ENCODE measurements at places on chromosomes 7 and 10.

- DNase-seq, result no peak
These were observed 29.0 kb downstream of the PDGFA start for GRCh38 chr7:490461-491291.

DNA sequence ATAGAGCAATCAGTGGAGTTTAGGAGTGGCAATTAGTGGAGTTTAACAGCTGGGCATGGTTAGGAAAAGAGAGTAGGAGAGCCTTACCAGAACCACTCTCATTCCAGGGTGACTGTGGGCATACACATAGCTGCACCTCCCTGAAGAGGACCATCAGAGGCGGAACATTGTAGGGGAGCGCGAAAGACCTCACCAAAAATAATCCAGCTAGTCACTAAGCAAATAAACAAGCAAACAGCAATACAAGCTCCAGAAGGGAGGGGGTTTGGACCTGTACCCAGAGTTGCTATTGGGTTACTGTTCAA is 4.1 kb upstream of the NACAD start:
- DNase-seq, result no peak

DNA sequence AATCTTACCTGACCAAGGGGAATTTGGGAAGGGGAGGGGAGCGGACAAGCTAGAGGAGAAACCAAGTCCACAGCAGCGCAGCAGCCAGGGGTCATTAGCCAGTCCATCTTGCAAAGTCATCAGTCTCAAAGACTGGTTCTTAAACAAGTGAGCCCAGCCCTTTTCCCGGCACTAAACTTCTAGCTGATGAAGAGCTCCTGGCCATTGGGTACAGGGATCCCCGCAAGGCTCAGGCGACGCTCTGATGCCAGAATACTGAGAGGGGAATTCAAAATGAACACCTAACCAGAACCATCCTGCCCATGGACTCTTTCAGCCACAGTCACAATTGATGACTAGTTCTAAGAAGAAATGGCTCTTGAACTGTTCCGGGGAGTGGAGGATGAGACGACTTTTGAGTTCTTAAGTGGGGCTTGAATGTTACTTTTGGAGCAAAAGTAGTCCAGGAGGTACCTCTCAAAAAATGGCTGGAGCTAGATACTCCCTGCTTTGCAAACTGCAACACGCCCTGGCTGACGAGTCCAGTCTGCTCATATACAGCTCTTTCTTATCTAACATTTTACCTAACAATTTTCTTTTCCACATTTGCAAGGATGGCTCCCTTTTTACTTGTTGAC is 2.5 kb upstream of the TWIST1 start:
- no peak for DNase-seq

DNA sequence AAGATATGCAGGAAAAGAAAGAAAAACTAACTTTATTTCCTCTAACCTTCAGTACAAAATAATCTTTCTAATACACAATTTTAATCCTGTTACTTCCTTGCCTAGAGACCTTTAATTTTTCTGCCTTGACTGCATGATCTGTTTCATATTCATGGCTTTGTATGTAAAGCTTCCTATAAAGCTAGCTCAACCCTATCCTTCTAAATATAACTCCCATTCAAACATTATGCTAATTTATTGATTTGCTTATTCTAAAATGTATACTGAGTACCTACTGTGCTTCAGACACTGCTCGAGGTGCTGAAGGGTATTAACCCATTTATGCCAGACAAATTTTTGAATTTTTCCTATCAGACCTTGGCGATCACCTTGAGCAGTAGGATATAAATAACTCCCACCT is 47.6 kb downstream of the SEMA3C start:
- DNase-seq, result no peak

GRCh38 chr7:12637819-12638592 is 49.4 kb upstream of the ARL4A start:
- no peak for DNase-seq

GRCh38 chr7:106795084-106795876 is 69.8 kb upstream of the PIK3CG start:
- DNase-seq, result no peak

GRCh38 chr7:4799508-4800268 is 24.3 kb downstream of the AP5Z1 start:
- DNase-seq, result no peak

GRCh38 chr7:37385787-37386186 is 62.9 kb downstream of the ELMO1 start:
- no peak for DNase-seq

- DNase-seq, result no peak
These were observed 23.3 kb upstream of the HSPA12A start for GRCh38 chr10:116765648-116766081.

- no peak for DNase-seq
These were observed 21.2 kb downstream of the DMTF1 start for GRCh38 chr7:87173471-87173870.

DNA sequence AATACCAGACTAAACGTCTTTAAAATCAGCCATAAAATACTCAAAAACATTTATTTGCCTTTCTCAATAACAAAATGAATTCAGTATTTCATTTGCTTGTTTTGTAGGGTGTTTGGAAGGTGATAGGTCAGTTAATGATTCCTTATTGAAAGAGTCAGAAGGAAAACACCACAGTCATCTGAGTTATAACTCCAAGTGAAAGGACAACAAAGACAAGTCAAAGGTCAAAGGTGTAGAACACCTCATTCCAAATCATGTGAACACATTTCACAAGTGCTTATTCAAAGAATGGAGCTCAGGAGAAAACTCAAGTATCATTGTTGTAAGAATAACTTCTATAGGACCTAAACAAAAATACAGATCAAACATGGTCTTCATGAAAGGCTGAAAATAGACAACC is 318.6 kb upstream of the PHF14 start:
- DNase-seq, result no peak

DNA sequence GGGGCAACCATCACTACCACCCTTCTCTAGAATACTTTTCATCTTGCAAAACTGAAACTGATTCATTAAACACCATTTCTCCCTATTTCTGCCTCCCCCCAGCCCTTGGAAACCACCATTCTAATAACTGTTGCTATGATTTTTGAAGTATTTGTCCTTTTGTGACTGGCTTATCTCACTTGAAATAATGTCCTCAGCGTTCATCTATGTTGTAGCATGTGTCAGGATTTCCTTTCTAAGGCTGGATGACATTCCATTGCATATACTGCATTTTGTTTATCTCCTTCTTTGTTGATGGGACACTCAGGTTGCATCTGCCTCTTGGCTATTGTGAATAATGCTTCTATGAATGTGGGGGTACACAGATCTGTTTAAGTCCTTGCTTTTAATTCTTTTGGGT is 327.6 kb upstream of the ZNF32 start:
- no peak for DNase-seq

DNA sequence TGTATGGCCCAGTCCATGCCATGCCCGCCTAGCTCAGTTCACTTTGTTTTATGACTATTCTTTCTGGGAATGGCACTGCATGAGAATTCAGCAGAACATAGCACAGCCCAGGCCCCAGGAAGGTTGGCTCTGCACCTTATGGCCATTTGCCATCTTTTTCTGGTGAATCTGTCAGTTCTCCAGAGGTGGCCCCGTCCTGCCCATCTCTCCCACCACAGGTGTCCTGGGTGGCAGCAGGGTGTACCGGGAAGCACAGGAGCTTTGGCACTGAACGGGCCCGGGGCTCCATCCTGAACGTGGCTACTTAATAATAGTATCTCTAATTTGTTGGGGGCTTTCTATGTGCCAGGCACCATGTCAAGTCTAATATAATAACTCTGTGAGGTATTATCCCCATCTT is 24.7 kb downstream of the GOLGA7B start:
- DNase-seq, result no peak

DNA sequence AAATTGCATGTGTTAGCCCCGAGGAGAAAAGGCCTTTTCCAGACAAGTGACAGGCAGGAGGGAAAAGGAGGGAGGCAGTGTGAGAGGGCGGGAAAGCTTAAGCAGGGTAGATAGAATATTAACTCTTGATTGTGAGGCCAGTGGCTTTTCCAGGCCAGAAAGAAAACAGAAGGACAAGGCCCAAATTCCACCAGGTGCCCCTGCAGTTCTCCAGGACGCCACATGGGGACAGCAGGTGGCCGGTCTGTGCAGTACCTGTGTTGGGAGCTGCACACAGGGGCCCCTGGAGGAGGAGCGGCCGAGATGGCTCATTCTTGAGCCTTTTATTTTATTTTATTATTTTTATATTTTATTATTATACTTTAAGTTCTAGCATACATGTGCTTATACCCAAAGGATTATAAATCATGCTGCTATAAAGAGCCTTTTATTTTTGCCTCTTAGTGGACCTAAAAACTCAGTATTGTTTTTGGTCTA is 141.3 kb upstream of the KLF14 start:
- no peak for DNase-seq

- DNase-seq, result no peak
These were observed 369.5 kb downstream of the PHF14 start for GRCh38 chr7:11343136-11343535.

GRCh38 chr10:124366343-124366742 is 52.4 kb downstream of the OAT start:
- no peak for DNase-seq

GRCh38 chr10:15322356-15322755 is 48.7 kb downstream of the FAM171A1 start:
- DNase-seq, result no peak

DNA sequence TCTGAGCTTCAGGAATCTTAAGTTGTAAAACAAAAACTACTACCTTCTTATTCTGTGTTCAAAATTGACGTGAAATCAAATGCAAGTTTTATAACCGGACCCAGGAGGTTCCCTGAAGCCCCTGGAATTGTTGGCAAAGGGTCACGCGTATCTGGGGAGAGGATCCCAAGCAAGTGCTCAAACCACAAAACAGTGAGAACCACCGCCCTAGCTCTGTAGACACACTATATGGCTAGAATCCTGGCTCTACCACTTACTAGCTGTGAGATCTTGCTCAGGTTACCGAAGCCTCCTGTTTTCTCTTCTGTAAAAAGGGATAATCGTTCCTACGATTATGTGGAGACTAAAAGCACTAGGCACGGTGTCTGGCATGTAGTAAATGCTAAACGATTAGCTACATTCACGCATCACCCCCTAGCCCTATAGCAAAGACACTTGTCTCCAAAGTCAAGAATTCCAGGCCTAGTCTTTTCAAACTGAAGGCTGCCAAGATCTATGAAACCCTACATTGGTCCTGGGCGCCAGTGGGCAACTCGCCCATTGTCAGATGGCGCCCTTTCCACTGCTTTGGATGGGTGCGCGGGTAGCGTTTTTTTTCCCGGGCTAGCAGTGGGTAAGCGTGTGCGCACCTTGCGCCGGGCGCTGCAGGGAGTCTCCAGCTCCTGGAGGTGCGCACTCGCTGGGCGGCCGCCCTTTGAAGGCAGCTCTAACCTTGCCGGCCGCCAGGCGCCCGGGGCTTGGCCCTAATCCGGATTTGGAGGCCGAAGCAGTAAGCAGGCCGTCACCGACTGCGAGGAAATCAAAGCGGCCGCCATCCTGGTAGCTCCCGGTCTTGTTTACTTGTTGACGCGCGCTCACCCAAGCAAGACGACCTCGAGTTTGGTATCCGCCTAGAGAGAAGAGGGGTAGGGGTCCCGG is 11.6 kb upstream of the NKX2-3 start:
- no peak for DNase-seq

DNA sequence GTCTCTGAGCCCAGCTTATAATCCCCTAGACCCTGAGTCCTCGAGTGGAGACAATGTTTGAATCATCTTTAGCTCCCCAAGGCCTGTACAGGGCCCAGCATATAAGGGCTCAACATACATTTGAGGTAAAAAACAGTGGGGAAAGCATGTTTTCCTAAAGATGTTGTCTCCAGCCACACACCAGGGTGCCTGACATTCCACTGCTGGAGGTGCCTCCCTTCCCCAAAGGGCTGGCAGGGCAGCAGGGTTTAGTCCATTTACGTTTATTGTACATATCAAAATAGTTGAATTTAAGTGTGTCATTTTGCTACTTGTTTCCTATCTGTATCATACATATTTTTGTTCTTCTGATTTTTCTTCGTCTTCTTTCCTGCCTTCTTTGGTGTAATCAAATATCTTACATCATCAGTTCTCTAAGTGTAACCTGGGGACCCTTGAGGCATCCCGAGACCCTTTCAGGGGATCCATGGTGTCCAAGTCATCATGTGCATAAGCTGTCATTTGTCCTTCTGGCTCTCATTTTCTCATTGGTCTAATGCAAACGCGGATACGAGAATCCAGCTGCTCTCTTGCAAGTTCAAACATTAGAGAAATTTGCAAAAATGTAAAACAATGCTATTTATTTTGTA is 101.6 kb downstream of the PDGFA start:
- DNase-seq, result no peak

DNA sequence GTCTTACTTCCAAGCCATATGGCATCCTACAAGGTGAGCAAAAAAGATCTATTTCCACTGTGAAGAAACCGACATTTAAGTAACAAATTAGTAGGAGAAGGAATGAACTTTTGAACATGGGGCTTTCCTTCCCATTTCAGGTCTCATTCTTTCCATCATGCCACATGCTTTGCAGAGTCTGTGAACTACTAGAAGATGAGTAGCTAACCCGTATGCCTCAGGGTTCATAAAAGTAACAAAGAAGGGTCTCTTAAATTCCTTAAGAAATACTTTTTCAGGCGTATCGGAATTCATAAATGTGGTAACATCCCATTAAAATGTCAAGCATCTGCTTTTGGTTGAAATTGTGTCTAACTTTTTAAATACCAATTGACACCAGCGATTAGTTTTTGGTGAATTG is 81.3 kb upstream of the TNS3 start:
- DNase-seq, result no peak

DNA sequence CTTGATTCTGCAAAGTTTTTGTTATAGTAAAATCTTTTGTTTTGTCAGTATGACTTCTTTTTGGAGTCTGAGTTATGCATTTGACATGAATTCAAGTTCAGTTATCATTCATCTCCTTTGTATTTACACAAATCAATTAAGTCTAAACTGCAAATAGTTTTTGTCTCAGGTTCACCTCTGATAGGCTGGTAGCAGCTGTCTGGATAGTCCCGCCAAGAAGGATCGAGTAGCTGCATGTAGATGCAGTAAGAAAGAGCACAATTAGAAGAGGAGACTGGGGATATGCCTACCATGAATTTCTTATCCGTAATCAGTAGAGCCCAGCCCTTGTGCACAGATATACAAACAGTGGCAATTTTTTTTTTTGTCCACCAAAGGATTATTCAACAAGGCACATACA is 392.5 kb upstream of the ETV1 start:
- DNase-seq, result no peak

GRCh38 chr7:113392841-113393540 is 274.6 kb upstream of the SMIM30 start:
- no peak for DNase-seq

DNA sequence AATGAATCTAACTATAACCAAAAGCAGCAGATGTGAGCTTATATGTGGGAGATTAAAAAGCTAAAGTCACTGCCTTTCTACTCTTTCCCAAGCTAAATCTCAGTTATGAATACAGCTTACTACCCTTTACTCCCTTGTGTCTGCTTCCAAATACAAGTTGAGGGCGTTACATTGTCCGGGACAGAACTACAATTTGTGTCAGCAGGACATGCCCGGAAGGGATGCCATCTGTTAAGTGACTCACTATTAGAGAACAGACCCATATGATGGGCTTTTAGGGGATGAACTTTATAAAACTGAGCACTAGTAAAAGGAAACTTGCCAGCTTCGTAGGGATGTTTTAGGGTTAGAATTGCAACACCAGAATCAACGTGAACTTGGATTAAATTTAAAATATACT is 299.7 kb upstream of the CSTF2T start:
- no peak for DNase-seq

GRCh38 chr7:156604311-156604710 is 36.3 kb upstream of the RNF32 start:
- DNase-seq, result no peak

All from stimulated activated CD8-positive, alpha-beta memory T cell treated with anti-CD3 and anti-CD28 coated beads, Interleukin-15, amount 100 ng/mL, for 24 hours (primary cell).